ENCODE measurements at places on chromosomes 6 and 20.

DNA sequence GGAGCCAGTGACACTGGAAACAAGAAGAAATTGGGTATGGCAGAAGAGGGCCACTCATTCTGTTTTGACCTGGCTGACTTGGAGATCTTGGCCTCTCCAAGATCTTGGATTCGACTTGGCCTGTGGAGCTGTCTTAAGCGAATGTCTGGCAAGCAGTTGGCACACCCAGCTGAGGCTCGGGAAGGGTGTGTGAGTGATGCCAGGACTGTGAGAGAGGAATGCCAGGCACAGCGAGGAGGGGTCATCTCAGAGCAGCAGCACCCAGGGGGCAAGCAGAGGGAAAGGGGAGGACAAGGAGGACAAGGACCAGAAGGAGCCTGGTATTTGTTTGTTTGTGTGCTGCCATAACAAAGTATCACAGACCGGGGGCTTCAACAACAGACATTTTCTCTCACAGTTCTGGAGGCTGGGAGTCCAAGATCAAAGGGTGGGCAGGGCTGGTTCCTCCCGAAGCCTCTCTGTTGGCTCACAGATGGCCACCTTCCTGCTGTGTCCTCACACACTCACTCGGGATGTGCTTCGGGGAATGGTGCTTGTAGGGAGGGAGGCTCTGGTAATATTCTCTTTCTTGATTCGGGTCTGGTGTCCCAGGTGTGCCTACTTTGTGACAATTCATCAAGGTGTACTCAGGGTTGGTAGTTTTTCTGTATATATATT lies 33.0 kb downstream of the RPP40 start:
- DNase-seq = no peak

DNA sequence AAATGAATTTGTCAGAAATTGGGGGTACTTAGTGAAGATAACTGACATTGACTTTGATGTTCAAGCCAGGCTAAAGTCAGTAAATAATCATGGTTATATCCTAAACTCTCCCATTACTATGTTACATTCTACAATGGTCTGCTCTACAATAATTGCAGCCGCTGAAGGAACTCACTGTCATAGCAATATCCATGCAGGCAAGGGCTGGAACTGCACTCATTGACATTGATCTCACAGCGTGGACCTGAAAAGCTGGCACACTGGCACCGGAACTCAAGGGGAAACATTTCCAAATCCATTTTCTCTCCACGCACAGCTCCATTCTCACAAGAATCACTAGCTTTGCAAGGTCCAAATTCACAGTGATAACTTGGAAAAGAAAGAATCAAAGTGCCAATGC lies 702.7 kb downstream of the EYS start:
- DNase-seq = no peak

DNA sequence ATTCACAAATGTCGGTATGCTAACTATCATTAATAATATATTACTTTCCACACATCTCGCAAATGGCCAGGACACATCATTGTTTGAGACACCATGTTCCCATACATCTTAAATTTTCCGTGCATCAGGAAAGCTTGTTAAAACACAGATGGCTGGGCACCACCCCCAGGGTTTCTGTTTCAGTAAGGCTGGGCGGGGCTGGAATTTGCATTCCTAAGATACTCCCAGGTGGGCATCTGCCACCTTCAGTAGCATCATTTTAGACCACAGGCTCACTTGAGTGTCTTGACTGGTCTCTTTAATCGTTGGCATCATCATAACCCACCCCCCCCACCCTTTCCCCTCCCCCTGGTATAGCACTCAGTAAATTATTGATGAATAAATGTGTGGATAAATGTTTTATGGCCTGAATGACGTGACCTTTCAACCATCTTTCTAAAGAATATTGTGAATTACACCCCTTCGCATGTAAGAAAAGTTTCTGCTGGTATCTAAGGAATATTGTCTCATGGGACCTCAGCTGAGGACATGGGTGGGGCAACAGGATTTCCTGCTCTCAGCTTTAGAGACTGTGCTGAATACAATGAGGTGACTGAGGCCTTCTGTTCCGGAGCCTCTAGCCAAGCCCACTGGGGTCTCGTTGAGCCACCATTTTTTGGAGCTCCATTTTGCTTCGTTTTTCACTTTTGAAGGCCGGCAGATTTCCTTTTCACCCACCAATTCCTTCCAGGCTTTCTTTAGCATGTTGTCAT lies 124.1 kb upstream of the NEDD9 start:
- DNase-seq = no peak

GRCh38 chr6:43965628-43966373 lies 161.5 kb downstream of the MRPL14 start:
- no peak for DNase-seq

DNA sequence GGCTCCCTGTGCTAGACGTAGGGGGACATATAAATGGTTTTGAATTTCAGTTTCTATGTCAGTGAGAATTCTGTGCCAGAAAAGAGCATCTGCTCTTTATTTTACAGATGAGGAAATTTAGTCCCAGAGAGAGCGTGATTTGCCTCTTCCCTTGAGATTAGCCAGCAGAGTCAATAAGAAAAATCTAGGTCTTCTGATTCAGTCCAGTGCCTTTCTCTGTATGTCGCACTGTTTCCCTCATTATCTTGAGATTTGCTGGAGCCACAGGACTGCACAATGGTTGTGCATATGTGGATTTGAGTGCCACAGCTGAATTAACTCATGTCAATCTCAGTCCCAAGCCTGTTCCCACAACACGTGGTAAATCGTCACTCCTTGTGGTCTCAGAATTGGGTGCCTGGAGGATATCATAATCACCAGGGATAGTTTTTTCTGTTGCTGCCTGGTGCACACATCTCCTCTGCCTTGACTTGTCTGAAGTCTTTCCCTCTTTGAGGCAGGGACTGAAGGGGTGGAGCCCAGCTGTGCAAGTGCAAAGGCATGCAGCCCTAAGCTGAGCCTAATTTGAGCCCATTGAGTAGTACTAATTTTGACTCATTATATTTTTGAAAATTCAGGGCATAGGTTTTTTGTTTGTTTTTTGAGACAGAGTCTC lies 276.7 kb downstream of the SOX4 start:
- no peak for DNase-seq

- no peak for DNase-seq
Measured at GRCh38 chr6:11852061-11852651, 73.6 kb upstream of the ADTRP start.

All from stimulated activated CD8-positive, alpha-beta memory T cell treated with anti-CD3 and anti-CD28 coated beads, Interleukin-12 subunit alpha, Interleukin-12 subunit beta, amount 100 ng/mL, for 4 hours (primary cell).